ENCODE measurements at places on chromosomes 5 and 9.

GRCh38 chr9:26158631-26159150 lies 480.4 kb upstream of the TUSC1 start:
- DNase-seq, result no peak

- DNase-seq, result no peak
These were observed 7.3 kb downstream of the CCDC112 start for GRCh38 chr5:115289104-115289503.

DNA sequence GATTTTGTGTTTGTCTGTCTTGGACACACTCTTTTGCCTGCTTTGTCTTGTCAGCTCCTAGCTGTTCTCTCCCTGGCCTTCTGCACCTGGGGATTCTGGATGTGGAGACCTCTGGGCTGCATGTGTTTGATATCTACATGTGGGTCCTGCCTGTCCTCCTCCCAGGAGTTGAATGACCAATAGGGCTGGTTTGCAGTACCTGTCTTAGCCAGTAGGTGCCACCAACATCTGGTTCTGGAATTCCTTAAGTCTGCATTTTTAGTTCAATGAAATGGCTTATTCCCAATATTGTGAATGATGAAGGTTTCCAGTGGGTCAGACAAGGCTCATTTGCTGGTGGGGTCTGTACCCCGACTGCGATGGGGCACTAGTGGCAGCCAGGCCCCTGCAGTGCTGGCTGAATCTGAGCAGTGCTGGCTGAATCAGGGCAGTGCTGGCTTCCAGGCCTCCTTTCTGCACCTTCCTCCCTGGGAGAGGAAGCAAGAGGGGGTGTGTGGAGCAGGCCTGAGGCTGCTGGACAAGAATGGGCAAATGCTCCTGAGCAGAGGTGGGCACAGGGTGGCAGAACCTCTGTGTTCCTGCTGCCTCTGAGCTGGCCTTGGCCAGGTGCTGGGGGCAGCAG lies 73.3 kb downstream of the RXRA start:
- DNase-seq, result no peak

DNA sequence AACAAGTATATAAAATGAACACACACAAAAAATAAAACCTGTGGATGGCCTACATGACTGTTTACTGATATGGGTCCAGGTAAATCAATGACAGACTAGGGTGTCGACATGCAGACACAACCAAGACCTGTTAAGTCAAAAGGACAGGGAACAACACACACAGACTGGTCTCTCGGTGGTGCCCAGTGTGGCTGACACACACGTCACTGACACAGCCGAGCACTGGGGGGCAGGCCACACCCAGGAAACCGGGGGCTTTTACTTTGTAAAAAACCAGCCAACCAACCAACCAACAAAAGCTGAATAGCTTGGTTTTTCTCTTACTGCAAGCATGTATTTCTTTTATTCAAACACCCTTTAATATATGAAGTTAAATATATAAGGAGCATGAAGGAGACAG lies 5.0 kb downstream of the FAM163B start:
- DNase-seq, result no peak

- no peak for DNase-seq
These were observed 101.7 kb downstream of the FBXL17 start for GRCh38 chr5:108280248-108280647.

DNA sequence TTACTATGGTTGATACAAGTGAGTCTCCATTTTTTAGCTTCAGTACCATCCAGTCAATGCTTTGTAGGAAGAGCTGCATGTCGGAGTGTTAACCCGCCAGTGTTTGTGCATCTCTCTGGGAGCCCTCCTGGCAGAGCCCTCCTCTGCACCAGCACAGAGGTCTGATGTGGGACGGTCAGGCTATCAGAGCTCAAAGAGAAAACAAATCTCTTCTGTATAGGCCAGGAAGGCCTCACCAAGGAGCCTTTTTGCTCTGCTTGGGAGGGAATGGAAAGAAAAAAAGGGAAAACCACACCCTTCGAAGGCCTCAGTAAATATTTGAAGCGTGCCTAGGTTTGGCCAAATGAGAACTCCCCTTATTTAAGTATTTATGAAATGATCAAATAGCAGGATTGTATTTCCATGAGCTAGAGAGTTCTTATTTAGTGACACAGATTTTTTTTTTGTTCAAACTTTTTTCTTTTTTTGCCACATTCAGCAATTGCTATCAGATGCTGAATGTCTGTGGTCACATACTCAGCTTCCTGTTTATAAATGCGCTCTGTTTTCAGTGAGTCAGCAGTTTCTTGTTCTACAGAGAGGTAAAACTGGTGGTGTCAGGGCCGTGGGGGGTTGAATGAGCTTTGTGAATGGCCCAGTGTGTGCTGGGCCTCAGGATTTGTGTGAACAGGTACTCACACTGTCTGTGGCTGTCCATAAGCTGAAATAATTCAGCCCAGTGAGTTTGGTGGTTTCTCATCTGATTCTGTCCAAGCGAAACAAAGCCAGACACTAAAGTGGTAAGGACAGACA lies 226.6 kb downstream of the SNX18 start:
- DNase-seq, result no peak

DNA sequence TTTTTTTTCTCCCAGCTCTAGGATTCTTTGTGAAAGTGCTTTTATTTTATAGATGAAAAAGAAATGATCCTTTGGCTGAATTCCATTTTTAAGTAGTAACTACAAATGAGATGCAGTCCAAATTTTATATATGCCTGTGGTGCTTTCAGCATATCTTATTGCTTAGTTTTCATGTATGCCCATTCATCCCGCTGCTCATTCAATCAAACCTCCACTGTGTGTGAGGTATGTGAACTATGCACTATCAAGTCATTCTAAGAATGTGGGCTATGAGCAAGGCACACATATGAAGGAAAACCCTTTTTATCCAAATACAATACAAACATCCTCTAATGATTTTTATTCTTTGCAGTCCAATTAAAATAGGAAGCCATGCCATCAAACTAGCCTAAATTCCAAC lies 1069.1 kb upstream of the DMAC1 start:
- no peak for DNase-seq

GRCh38 chr5:77208507-77209163 lies 1.8 kb upstream of the PDE8B start:
- no peak for DNase-seq

GRCh38 chr5:173812811-173813550 lies 75.2 kb upstream of the CPEB4 start:
- no peak for DNase-seq

DNA sequence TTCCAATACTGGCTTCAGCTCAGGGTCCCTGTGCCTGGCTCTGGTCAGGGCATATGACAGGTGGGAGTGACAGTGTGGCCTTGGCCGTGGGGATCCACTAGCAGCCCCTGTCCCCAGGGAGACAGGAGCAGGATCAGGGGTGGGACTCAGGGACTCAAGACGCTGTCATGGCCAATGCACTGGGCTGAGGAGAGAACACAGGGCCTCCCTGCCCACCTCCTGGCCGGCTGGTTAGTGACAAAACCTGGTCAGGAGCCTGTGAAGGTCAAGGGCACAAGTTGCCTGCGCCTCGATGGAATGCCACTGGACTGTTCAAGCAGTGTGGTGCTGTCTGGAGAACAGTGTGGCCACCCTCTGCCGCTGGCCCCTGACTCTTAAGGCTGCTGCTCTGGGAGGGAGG lies 86.8 kb downstream of the OLFM1 start:
- no peak for DNase-seq

GRCh38 chr5:111734597-111734996 lies 22.4 kb downstream of the NREP start:
- no peak for DNase-seq

DNA sequence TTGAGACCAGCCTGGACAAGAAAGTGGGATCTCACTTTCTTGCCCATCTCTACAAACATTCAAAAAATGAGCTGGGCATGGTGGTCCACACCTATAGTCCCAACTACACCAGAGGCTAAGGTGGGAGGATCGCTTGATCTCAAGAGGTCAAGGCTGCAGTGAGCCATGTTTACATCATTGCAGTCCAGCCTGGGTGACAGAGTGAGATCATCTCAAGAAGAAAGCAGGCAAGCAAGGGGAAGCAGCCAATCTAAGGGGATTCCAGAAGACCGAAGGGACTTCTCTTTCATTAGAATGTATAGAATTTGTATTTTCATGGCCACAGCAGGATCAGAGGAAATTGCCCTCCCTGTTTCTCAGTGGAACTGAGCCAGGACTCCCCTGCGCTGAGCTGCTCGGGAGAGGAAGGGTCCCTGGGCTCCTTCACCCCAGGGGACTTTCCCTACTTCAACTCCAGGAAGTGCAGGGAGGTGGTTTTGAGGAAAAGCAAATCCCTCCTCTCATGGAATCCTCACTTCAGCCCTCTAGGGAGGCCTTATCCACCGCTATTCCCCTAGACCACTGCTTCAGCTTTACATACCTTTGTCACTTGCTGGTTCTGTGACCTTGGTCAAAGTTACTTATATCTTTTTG lies 12.1 kb downstream of the WWC1 start:
- DNase-seq, result no peak

GRCh38 chr9:130756455-130757152 lies 63.0 kb downstream of the EXOSC2 start:
- DNase-seq, result no peak

DNA sequence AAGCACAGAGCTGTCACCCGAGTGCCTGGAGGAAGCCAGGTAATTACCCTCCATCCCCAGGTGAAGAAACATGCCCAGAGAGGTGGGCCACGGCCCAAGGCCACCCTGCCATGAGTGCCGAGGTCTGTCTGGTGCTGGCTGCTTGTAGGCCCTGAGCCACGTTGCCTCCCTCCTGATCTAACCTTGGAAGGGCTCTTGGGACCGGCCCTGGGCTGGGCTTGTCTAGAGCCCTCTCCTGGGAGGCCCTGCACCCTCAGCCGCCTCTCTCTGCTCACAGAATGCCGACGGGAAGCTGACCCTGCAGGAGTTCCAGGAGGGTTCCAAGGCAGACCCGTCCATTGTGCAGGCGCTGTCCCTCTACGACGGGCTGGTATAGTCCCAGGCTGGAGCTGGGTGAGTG lies 39.4 kb upstream of the HMCN2 start:
- DNase-seq, result no peak

- DNase-seq, result no peak
These were observed 96.0 kb upstream of the FSTL4 start for GRCh38 chr5:133708331-133708850.

GRCh38 chr5:141100243-141100805 lies at the start of gene PCDHB3:
PCDHB3 (plus strand) TSS chr5:141100473; CDS start chr5:141100650, 177 bp downstream.
- no peak for DNase-seq

GRCh38 chr5:2749514-2750025 lies 1.9 kb downstream of the IRX2 start:
- no peak for DNase-seq

DNA sequence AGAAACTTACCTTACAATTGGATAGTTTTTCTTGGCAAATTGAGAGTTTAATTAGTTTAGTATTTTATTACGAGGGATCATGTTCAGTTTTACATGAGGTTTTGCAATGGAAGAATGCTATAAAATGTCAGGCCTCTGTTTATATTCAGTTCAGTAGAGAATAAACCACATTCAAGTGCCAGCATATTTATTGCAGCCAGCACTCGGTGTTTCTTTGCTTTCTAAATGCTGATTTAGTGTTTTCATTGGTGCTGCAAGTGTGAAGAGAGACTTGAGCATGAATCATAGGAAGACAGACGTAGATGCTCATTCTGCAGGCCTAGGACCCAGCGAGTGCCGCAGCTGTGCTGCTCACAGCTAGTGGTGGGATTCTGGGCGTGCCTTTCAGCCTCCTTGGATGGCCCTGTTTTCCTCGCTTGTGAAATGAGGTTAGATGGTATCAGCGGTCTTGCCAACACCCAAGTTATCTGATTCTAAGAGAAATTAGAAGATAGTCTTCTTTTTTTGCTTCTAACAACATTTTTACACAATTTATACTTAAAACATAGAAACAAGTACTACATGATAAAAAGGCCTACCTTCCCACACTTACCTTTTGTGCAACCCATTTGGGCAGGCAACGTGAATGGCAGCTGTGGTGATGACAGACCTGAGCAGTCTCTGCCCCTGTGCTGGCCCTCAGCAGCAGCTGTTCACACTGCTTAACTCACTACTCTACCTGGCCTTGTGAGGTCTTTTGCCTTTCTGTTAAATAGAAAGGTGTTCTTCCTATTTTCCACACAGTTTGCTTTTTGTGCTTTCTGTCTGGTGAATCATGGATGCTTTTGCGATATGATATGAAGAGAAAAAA lies 26.8 kb upstream of the TNFAIP8 start:
- DNase-seq, result no peak

DNA sequence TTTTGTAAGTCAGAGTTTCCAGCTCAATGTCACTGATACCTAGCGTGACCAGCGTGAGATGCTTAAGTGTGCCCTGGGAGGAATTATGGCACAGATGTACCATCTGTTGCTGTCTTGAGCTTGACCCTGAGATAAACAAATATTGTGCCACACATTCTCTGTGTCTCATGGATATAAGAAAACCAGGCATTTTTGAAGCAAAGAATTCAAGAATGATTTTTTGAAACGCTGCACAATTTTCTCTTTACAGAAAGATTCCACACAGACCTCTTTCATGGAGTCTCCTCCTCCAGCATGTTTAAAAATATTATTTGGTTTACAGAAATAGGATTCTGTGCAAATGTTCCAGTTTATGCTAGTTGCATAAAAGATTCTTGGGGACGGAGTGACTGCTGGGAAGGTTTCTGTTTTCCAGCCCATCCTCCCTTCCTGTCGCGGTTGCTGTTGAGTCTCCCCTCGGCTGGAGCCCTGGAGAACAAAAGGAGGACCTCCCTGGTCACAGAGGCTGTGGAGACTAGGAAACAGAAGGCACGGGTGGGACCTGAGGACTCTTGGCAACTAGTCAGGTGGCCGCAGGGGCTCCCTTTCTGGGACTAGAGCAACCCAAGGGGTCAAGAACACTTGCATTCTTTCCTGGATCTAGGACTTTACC lies 120.8 kb downstream of the RASGRF2 start:
- DNase-seq, result no peak

- no peak for DNase-seq
These were observed 69.3 kb upstream of the MELK start for GRCh38 chr9:36503172-36504088.

DNA sequence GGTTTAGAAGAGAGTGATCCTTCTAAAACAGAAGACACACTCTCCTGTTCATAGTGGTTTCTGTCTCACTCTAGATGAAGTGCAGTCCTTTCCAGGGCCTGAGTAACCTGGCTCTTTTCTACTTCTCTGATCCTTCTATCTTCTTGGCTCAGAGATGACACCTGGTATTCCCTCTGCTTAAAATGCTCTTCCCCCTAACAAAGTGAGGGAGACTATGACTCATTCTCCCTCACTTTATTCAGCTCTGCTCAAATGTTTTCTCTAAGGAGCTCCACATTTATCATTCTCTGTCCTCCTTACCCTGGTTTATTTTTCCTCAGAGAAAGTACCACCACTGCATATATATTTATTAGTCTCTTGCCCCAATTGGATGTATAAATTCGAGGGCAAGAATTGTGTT lies 24.6 kb downstream of the TUT7 start:
- DNase-seq, result no peak

DNA sequence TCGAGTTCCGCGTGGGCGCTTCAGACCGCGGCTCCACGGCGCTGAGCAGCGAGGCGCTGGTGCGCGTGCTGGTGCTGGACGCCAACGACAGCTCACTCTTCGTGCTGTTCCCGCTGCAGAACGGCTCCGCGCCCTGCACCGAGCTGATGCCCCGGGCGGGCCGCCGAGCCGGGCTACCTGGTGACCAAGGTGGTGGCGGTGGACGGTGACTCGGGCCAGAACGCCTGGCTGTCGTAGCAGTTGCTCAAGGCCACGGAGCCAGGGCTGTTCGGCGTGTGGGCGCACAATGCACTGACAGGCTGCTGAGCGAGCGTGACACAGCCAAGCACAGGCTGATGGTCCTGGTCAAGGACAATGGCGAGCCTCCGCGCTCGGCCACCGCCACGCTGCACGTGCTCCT lies 3.7 kb upstream of the PCDHB15 start:
- no peak for DNase-seq

- DNase-seq, result no peak
These were observed 27.3 kb downstream of the PNPLA7 start for GRCh38 chr9:137522746-137523455.

GRCh38 chr5:84373506-84373905 lies 11.2 kb downstream of the EDIL3 start:
- DNase-seq, result no peak
